ENCODE measurements at places on chromosomes 7 and 10.

DNA sequence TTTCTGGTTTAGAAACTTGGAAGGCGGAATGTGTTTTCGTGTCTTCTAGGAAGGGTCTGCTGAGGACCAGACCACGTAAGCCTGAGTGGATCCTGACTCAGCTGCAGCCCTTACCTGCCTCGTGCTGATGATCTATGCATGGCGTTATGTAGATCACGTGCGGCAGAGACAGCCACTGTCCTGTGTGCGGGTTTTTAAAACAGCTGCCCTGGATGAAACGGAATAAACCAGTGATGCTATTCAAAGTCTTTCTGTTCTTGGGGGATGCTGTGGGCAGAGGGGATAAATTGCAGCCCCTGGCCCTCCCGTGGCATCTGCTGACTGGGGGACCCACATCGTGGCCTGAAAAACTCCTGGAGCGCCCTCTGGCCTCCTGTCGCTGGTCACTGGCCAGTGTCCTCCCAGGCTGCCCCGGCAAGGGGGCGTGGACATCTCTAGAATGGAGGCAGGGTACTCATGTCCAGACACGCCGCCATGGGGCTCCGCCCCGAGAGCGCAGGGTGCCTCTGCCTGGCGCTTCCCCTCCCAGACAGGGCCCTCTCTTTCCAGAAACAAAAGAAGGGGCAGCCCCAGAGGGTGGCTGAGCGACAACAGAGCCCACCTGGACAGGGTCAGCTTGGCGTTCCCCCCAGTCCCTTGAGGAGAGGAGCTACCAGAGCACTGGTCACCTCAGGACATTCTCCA, 13.2 kb downstream of the ALKBH4 start:
- DNase-seq: no peak

GRCh38 chr7:135938563-135938962, 38.6 kb downstream of the MTPN start:
- DNase-seq: no peak

DNA sequence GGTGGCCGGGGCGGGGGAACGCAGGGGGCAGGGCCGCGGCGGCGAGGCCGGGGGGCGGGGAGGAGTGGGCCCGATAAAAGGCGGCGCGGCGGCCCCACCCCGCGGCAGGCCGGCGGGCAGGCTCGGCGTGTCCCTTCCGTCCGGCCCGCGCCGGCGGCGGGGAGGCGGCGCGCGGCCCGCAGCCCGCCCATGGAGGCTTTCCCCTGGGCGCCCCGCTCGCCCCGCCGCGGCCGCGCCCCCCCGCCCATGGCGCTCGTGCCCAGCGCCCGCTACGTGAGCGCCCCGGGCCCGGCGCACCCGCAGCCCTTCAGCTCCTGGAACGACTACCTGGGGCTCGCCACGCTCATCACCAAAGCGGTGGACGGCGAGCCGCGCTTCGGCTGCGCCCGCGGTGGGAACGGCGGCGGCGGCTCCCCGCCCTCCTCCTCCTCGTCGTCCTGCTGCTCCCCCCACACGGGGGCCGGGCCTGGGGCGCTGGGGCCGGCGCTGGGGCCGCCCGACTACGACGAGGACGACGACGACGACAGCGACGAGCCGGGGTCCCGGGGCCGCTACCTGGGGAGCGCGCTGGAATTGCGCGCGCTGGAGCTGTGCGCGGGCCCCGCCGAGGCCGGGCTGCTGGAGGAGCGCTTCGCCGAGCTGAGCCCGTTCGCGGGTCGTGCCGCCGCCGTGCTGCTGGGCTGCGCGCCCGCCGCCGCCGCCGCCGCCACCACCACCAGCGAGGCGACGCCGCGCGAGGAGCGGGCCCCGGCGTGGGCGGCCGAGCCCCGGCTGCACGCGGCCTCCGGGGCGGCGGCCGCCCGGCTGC, at the start of gene NANOS1:
Gene NANOS1 (plus strand): TSS at position 102 of the 808 bp plus-strand sequence. CDS start 88 bp downstream, at position 190.
- DNase-seq: no peak

GRCh38 chr10:51602326-51602725, 97.1 kb downstream of the CSTF2T start:
- no peak for DNase-seq

DNA sequence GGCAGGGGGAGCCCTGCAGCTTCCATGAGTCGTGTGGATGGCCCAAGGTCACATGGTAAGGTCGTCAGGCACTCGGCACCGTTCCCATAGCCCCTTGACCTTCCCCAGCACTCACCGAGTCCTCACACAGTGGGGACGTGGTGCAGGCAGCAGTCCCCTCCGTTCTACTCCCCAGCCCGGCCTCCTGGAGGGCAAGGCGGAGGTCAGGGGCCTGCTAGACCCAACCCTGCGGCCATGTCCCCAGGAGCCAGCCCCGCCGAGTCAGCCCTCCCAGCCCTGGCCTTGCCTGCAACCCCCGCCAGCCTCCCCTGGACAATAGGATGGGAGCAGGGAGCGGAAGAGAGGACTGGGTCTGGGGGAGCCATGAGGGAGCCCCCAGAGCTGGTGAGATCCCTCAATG, 65.2 kb downstream of the ELFN1 start:
- DNase-seq: no peak

DNA sequence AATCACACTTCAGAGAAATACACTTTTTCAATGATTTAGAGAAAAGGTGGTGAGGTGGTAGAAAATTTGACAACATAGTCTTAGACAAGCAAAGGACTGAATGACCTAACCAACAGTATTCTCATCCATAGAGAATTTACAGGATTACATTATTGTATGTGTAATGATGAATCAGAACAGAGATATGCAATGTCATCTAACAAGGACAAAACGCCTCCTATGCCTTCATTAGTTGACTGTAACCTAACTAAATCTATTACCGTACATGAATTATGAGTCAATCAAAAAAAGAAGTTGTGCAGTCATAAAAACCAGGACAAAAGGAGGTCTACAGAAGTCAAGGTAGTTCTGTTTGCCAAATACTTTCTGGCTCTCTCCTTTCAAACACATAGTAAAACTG, 66.5 kb downstream of the RAB11FIP2 start:
- no peak for DNase-seq

DNA sequence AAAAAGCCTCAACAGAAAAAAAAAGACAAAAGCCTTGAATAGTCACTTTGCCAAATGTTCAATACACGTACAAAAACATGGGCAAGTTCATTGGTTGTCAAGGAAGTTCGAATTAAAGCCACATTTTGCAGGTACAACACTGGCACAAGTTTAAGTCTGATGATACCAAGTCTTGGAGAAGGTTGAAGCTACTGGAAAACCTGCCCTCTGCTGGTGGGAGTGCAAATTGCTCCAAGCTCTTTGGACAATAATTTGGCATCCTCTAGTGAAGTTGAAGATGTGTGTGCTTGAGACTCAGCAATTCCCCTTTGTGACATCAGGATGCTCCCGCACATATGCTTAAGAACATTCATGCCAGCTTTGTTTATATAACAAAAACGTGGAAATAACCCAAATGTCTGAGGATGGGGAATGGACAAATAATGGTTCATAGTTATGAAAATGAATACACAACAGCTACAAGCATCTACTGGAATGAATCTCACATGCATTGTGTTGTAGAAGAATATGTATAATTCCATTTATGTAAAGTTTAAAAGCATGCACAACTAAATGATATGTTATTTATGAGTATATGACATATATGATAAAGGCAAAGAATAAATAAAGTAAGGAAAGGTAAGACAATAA, 120.0 kb upstream of the PLPP4 start:
- DNase-seq: peak; percentile 80

DNA sequence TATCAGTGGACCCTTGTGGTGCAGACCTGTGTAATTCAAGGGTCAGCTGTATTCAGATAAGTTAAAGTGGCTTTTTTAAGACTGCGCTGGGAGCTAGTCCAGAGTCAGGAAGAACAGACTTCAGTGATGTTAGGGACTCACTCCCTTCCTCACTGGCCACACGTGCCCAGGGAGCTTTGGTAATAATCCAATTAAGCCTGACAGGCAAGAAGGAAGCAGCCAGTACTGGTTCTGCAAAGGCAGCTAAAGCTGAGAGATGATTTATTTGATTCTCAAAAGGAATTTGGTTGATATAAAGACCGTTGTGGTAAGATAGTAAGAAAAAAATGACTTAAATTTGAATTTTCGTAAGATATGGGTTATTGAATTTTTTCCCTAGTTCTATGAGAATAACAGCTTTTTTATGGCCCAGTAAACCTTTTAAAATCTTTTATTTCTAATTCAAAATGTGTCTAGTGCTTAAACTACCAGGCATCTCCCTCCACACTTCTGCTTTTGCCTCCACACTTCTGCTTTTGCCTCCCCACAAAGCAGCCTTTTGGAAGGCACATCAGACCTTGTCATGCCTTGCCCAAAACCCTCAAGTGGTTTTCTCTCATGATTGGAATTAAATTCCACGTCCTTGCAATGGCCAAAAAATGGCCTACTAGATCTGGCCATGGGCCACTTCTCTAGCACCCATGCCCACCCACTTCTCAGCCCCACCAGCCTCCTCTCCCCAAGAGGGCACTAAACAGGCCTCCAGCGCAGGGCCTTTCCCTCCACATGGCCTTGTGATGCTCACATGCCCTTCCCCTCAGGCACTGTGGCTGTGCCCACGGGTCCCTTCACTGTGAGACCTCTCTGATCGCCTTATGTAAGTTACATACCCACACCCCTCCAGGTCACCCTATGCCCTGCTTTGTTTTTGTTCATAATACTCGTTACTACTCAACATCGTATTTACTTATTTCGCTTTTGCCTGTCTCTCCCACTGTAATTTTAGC, 92.5 kb downstream of the POU6F2 start:
- no peak for DNase-seq

GRCh38 chr10:86290933-86291615, 75.5 kb downstream of the GRID1 start:
- DNase-seq: peak; percentile 7

DNA sequence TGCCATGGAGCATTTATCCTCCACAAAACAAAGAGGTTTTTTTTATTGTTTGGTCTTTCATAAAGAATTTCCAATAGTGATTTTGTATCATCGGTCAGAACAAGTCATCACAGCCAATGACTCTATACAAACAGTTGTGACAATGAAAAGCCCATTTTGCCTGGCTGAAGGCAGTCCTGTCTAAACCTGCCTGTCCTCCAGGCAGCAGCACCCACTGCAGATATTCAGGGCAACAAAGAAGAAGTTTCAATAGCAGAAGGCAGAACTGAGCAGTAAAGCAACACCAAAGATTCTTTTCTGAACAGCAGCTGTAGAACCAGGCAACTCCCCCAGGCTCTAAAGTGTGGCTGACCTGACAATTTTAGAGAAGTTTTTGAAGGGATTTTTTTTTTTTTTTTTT, 169.4 kb downstream of the FGFR2 start:
- DNase-seq: no peak

- DNase-seq: no peak
Measured at GRCh38 chr7:2668401-2668800, 19.6 kb upstream of the AMZ1 start.

DNA sequence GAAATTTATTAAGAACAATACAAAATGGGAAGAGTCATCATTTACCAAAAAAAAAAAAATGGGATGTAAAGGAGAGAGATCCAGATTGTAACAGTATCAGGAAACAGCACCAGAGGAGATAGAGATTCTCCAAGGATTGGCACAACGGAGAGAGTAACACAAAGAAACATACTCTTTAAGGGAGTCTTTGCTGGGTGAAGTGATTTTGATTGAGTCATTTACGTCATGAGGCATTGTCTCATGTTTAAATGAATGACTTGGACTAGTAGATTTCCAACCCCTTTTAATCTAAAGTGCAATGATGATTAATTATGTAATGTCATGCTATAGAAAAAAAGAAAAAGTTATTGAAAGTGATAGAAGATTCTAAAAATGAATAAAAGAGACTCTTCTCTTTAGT, 68.8 kb downstream of the ITGB8 start:
- DNase-seq: no peak

DNA sequence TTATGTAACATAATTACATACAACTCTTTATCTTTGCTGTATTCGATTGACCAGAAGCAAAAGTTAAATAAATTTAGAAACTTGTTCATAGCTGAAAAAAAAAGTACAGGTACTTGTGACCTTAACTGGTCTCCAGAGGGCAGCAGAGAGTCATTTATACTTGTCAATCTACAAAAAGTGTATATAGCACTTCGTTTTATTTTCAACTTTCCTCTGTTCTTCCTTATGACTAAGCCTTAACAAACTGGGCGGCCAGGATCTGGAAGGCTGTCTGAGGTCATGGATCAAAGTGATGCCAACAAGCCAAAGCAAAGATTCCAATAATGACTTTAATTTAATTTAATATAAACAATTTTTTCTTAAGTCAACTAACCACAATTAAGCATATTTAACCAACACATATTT, 29.8 kb downstream of the C10orf67 start:
- peak; percentile 62 for DNase-seq

DNA sequence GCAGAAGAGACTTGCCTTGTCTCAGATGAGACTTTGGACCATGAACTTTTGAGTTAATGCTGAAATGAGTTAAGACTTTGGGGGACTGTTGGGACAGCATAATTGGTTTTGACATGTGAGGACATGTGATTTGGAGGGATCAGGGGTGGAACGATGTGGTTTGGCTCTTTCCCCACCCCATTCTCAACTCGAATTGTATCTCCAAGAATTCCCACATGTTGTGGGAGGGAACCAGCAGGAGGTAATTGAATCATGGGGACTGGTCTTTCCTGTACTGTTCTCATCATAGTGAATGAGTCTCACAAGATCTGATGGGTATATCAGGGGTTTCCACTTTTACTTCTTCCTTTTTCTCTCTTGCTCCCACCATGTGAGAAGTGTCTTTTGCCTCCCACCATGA, 229.7 kb upstream of the KCND2 start:
- no peak for DNase-seq

- DNase-seq: no peak
Measured at GRCh38 chr7:153772966-153773365, 279.2 kb upstream of the DPP6 start.

DNA sequence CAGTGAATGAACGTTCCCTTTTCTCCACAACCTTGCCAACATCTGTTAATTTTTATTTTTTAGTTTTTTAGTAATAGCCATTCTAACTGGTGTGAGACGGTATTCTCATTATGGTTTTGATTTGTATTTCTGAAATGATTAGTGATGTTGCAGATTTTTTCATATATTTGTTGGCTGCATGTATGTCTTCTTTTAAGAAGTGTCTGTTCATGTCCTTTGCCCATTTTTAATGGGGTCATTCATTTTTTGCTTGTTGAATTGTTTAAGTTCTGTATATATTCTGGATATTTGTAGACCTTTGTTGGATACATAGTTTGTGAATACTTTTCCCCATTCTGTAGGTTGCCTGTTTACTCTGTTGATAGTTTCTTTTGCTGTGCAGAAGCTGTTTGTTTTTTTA, 73.9 kb upstream of the MSRB2 start:
- no peak for DNase-seq

Data from testis (tissue), 5 donors.